ENCODE measurements at places on chromosomes 4 and X.

DNA sequence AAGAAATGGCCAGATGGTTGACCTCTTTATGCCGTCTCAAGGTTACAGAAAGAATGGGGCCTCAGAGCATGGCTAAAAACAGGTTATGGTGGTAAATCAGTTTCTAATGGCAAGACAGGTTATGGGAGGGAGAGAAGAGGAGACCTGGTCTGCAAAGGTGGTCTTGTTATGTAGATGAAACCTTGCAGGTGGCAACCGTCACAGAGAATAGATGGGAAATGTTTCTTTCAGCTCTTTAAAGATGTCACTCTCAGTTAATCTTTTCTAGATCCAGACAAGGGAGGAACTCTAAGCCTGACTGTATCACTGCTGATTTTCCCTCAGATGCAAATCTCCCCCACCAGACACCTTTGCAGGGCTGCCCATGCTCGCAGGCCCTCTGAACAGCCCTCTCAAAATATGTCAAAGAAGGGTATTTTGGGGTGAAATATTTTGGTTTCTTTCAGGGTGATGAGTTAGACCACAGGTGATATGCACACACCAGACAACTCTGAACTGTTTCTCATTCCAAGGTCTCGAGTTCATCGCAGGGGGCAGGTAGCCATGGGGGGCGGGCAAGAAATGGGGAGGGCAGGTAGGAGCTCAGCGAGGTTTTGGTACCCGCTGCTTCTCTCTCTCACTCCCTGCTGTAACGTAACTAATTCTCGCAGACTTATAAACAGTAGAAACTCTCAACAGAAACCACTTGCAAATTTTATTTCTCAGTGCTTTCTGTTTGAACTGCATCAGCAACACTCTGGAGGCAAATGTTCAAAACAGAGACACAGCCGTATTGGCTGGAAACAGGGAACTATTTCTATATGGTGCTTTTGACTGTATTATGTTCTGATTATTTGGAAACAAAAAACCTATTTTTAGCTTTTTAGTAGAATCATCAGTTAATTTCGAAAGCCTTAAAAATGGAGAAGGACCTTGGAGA, 32.4 kb downstream of the CASP3 start:
- no peak for DNase-seq

GRCh38 chrX:135416546-135416945, 5.2 kb upstream of the SMIM10L2A start:
- DNase-seq, result no peak

DNA sequence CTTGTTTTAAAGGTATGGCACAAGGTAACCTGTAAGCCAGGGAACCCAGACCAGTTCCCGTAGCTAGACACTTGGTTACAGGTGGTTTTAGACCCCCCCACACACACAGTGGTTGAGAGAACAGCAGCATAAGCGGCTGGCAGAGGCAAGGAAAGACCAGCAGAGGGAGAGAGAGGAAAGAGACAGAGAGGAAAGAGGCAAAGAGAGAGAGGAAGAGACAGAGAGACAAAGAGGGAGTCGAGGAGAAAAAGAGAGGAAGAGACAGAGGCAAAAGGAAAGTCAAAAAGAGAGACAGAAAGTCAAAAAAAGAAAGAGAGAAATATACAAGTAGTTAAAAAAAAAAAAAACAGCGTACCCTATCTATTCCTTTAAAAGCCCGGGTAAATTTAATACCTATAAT, 19.5 kb upstream of the PCSK1N start:
- DNase-seq, result peak; percentile 44

- DNase-seq, result no peak
Observed at GRCh38 chrX:40061871-40062524, 35.8 kb downstream of the BCOR start.

- peak; percentile 94 for DNase-seq
Observed at GRCh38 chrX:41009850-41010846, 75.1 kb upstream of the USP9X start.

DNA sequence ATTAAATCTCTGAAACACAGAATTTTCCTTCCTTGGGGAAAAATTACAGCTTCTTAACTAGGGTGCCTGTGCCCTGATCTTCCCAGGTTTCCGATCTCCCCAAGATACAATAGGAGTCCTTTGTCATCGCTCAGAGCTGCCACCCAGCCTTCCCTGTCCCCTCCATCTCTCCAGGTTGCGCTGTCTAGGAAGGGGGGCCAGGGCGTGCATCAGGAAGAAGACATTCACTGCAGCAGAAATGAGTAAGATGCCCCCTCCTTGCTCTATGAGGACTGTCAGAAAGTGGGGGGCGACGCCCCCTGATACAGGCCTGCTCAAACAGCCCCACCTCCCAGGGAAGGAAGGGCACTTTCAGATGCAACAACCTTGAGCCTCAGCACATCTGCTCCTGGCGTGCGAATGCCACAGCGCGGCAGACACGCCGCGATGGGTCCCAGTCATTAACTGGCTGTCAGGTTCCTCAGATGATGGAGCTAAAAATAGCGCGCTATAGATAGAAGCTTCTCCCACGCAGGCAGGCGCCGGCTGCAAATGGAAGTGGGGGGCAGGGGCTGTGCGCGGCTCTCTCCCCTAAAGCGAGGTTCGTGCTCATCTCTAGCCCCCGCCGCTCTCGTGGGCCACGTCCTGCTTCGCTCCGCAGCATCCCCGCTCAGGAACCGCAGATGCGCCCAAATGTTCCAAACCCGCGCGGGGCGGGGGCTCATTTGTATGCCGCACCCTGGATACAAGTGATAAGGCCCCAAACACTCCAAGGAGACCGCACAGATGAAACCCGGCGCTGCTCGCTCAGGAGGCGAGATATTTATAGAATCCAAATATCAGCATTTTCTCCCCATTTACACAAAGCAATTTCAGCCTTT, 57.6 kb upstream of the LGI2 start:
- peak; percentile 6 for DNase-seq

- no peak for DNase-seq
Observed at GRCh38 chrX:118548841-118549240, 53.2 kb downstream of the DOCK11 start.

DNA sequence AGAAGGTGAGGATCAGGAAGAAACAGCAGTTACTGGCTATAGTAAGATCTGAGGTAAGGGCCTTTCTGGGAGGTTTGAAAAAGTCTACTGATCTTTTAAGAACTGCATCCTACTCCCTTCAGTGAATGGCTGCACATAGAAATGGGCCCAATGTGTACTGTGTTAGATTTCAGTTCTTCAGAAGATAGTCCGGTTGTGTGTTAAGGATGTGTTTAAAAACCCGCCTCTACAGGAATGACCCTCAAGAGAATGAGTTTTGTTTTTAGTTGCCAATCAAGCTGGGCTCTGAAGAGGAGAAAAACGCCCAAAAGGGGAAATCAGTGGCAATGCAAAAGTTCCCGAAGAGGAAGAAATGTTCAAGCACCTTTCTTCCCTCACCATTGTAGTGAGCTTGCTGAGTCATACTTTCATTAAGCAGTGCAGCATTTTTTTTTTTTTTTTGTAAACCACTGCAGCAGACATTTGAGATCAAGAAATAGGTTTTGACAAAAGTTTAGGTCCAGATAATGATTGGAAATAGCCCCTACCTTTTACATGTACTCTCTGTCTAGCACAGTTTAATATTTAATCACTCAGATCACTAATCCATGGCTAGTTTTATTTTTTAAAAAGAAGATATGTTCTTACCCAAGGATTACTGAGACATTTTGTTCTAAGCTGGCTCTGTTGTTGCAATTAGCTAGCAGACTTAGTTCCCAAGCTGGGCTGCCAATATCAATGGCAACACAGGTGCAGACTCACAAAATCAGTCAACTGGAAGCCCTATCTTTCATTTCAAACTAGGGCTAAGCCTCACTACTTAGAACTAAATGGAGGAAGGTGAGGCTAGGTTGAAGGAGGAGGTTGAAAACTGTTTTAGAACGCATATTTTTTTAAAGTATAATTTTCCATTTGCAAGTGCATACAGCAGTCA, 7.0 kb upstream of the TRPC5OS start:
- peak; percentile 2 for DNase-seq

- no peak for DNase-seq
Observed at GRCh38 chr4:5435823-5436222, 272.5 kb downstream of the EVC2 start.

- peak; percentile 53 for DNase-seq
Observed at GRCh38 chr4:75512386-75513211, 1.6 kb downstream of the RCHY1 start.

GRCh38 chr4:92825256-92825655, 521.5 kb downstream of the GRID2 start:
- no peak for DNase-seq

GRCh38 chr4:185872747-185873380, 60.9 kb upstream of the SORBS2 start:
- peak; percentile 59 for DNase-seq

DNA sequence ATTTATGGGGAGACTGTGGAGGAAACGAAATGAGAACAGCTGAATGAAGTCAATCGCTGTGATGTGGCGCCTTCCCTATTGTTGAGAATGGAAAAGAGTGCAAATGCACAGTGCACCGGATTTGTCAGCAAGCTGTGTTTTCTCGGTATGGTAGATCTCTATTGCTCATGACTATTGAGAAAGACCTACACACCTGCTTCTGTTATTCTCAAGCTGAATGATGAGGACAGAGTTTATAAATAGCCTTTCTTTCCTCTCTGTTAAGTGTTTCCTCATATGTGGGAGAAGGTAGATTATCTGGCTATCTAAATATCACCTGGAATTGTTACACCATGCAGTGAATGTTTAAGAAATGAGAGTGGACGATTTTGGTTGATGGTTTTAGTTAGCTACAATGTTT, 650.7 kb downstream of the IL1RAPL1 start:
- no peak for DNase-seq

DNA sequence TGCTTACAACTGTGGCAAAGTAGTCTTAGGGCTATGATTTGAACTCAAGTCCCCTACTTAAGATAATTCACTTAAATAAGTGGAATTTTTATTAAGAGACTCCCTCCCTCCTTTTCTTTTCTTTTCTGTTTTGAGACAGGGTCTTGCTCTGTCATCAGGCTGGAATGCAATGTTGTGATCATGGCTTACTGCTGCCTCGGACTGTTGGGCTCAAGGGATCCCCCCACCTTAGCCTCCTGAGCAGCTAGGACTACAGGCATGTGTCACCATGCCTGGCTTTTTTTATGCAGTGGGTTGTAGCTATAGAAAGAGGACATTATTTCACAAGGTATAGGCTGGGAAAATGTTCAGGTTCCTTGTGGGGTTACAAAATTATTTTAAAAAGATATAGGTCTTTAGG, 19.2 kb downstream of the DIAPH2 start:
- DNase-seq, result no peak

DNA sequence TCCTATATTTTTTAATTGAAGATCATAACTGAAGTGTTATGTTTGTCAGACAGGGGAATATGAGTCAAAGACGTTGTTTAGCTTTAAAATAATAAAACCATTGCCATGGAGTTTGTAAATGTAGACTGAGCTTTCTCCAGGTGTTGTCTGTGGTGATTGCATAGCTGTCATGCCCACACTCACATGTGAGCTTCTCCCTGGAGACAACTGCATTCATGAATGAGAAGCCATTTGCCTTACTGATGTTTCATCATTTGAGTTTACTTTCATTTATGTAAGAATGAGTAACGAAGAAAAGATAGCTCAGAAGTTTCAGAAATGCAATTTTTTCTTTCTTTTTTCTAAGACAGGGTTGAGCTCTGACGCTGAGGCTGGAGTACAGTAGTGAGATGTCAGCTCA, 339.1 kb downstream of the GALNTL6 start:
- DNase-seq, result no peak

GRCh38 chrX:45709381-45709780, 508.7 kb upstream of the DIPK2B start:
- no peak for DNase-seq

GRCh38 chr4:140829825-140830224, 73.6 kb upstream of the TBC1D9 start:
- no peak for DNase-seq
